AG10803 (cell line): ENCODE measurements at places on chromosomes 12 and 14.

- peak; percentile 12 for DNase-seq
These were observed 10.9 kb downstream of the RNF212B start for GRCh38 chr14:23248601-23249000.

- DNase-seq = no peak
These were observed 113.8 kb downstream of the RERGL start for GRCh38 chr12:17976202-17976601.

- DNase-seq = no peak
These were observed 13.1 kb downstream of the NT5DC3 start for GRCh38 chr12:103827911-103828391.

- DNase-seq = no peak
These were observed 181.2 kb downstream of the PELI2 start for GRCh38 chr14:56299306-56299984.

GRCh38 chr14:93410893-93411292 lies 19.8 kb upstream of the UNC79 start:
- no peak for DNase-seq

DNA sequence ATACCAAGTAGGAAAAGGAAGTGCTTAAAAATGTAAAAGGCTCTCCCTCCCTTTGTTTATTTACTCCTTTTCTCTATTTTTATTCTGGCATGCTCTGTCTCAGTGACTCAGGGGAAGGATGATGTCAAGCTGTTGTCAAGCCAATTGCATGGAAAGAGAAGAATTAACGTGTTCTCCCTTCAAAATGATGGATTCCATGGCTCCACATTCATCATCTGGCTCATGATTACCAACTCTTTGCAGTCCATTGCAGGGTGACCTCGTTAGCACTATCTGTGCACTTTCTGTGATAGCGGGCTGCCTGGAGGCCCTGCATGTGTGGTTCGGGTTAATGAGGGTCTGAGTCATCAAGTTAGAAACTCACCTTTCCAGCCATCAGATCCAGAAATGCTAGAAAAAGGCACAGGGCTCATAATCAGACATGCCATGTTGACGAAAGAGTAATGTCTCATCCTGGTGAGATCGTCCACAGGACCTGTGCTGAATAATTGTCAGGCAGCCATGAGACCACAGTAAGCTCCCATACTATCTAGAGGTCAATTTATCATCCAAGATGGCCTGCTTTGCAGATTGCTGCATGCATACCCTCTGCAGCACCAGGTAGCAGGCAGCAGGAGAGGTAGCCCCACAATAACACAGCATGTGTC lies 79.2 kb upstream of the BTG1 start:
- peak; percentile 34 for DNase-seq

DNA sequence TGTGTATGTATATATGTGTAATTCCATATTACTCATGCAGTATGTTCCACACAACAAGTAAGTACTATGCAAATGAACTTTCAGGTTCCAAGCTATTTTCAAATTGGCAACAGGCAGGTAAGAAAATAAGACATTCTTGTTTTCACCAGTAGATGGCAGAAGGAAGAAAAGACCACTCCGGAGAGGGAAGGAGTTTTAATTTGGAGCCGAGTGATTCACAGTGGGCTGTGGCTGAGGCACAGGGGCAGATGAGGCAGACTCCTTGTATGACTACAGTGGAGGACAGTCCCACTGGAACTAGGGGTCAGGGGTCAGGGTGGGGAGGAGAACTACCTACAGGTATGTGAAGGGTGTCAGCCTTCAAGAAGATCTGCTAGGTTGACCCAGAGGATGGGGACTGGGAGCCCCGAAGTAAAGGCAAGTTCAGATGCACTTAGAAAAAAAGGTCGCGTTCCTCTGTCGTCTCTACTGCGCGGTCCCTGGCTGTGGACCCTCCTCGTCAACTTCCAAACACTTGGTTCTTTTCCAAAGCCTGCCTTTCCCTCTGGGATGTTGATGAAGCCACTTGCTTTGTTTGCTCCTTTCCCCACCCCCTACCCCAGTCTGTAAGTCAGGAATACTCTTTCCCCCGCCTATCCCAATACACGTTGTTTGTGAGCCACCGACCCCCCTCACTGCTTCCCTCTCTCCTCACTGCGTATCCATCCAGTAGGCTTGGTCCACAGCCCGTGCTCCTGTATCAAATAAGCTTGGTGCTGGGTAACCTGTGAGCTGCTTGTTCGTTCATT lies 24.1 kb downstream of the DDX47 start:
- peak; percentile 72 for DNase-seq

GRCh38 chr12:104699489-104700190 lies 242.9 kb downstream of the CHST11 start:
- peak; percentile 50 for DNase-seq

GRCh38 chr14:83419420-83419819 lies 1885.8 kb upstream of the SEL1L start:
- no peak for DNase-seq

- no peak for DNase-seq
These were observed 58.6 kb upstream of the TMEM263 start for GRCh38 chr12:106897082-106897481.

DNA sequence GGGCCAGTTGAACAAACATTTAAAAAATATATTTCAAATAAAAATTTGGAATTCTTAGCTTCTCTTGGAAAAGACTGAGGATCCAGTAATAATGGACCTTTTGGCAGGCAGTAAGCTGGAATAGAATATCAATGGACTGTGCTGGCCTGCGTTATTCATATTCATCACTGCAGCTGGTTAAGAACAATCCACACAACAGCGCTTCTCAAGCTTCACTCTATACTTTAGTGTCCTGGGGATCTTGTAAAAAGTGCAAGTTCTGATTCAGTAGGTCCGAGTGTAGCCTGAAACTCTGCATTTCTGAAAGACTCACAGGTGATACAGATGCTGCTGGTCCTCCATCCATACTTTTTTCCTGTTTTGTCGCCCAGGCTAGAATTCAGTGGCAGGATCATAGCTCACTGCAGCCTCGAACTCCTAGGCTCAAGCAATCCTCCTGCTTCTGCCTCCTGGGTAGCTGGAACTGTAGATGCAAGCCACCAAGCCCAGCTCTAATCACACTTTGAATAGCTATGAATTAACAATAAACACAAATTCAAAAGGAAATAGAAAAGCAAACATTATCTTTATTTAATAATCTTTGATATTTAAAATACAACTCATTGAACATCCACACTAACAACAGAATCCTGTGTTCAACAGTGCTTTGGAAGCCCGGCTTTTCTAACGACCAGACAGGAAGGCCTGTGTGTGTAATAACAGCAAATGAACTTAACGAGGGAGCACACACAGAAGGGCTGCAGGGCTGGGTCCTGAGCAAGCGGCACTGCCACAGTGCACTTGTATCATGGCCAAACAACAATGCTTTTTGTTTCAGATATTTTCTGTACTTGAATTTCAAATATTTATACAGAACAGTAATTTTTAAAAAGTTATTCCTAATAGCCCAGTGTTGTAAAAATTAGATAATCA lies 18.4 kb upstream of the TRIP11 start:
- DNase-seq = no peak

GRCh38 chr14:94343238-94344005 lies 20.3 kb upstream of the SERPINA6 start:
- no peak for DNase-seq

DNA sequence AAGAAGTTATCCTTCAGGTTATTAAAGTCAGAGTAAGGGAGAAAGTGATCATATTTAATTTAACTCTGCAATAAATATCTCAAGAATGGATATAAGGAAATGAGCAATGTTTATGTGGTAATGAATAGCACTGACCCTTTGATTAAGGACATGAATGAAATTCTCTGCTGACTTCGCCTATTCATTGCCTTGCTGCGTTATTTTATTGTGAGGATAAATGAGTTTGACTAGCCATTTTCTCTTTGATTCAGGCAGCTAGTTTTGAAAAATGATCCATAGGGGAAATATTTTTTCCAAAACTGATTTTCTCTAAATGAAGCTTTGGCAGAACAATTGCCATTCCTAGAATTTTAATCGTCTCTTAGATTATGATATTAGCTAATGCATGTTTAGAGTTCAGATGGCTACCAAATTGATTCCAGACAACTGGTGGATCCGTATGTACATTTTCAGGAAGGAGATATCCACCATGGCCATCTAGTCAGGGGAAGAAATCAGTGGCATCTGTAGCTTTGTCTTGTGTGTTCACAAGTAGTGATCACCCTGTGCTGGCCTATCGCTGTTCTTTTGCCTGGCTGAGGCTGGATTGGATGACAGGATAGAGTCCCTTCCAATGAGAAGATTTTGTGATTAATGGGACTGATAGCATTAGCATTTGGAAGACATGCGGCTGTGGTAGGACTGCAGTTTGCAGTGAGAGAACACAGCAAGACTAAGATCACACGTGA lies 302.3 kb upstream of the RGS6 start:
- peak; percentile 43 for DNase-seq

DNA sequence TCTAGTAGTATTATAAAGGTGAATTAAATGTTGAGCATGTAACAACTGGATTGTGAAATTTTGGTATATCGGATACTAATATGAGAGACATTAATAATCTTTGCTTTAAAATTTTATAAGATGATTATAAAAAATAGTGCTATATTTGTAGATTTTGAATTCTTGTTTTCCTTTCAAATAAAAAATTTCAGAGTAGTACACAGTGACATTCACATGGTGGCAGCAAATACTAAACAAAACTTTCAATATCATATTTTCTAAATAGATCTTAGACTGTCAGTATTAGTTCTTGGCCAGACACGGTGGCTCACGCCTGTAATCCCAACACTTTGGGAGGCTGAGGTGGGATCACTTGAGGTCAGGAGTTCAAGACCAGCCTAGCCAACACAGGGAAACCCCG lies 166.0 kb downstream of the NAV3 start:
- no peak for DNase-seq

DNA sequence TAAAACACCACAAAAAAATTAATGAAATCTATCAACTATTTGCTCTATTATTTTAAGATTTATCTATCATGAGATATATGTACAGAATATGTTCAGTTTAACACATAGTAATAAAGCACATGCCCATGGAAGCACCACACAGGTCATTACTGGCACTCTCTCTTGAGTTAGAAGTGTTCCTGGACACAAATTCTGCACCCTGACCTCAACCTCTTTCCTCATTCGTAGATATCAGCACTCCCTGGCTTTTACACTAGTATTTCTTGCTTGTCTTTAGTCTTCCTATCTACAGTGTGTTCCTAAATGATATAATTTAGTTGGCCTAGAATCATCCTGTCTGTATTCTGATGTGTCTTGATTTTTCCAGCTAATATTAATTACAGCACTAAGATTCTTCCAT lies 321.0 kb upstream of the SOX5 start:
- no peak for DNase-seq

- no peak for DNase-seq
These were observed 200.2 kb downstream of the PHLDA1 start for GRCh38 chr12:75831402-75831801.

DNA sequence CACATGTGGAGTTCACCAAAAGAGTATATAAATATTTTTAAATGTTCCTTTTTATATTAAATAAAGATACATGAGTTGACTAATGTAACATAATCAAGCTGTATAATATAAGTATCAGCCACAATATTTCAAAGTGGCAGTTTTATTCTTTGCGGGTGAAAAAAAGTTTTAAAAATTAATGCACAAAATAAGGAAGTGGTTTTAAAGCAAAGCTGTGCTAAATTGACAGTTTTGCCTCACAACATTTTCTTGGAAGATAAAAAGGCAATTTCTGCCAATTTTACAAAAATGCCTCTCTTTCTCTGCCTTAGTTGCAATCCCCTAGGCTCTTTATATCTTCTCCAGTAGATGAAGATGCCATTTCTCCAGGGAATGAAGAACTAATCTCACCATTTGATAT lies 719.1 kb downstream of the C12orf50 start:
- no peak for DNase-seq

GRCh38 chr12:43676183-43676813 lies 82.3 kb downstream of the PUS7L start:
- DNase-seq = no peak

- DNase-seq = peak; percentile 77
These were observed 559 bp upstream of the CKAP4 start for GRCh38 chr12:106248312-106248845.

GRCh38 chr12:113391650-113392337 lies 11.9 kb downstream of the SDS start:
- DNase-seq = no peak

GRCh38 chr12:121061831-121062230 lies 22.8 kb upstream of the OASL start:
- DNase-seq = peak; percentile 12

- peak; percentile 34 for DNase-seq
These were observed 1.9 kb downstream of the SRGAP1 start for GRCh38 chr12:63846238-63846967.

DNA sequence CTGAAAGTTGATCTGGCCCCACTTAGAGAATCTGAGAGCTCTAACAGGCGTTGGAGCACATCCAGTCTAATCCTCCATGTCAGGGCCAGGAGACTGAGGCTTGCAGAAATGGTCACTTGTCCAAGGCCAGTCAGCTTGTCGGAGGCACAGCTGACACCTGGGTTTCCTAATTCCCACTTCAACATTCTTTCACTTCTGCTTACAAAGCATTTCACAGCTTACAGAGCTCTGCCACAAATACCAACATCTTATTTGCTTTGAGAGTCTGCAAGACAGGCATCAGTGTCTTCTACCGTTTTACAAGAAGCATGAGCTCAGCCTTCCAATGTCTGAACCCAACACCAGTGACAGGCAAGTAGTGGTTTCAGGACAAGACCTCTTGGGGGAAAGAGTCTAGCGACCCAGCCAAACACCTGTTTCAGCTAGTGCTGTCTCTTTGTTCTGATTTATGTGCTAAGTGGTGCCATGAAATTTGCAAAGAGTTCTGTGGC lies 31.8 kb downstream of the ISCA2 start:
- no peak for DNase-seq

- peak; percentile 71 for DNase-seq
These were observed 9.8 kb upstream of the HSP90AA1 start for GRCh38 chr14:102096569-102097188.

DNA sequence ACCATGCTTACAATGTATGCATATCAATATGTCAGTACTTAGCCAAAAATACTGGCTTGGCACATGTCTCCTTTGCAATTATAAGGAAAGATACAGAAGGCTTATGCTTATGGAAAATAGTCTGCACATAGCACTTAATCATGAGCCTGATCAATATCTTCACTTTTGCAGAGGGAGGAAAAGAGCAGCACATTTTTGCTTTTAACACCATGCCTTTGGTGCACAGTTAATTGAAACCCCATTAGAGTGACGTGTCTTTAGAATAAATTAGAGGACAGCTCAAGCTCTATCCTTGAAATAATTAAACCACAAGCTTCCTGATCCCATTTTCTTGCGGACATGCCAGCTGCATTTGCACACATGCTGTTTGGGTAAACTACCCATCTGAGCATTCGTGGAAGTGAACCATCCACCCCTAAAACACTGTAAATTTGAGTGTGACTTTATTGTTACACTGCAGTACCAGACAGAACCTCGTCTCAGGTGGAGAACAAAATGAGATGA lies 839.9 kb upstream of the MGAT4C start:
- DNase-seq = no peak

GRCh38 chr14:23125933-23126524 lies 7.0 kb upstream of the CEBPE start:
- no peak for DNase-seq
